ENCODE measurements at places on chromosomes 3 and 15. TPM values are rescaled to one million over a fixed set of nuclear protein-coding genes. Genes with fewer than 3 reads are reported as not detected.

DNA sequence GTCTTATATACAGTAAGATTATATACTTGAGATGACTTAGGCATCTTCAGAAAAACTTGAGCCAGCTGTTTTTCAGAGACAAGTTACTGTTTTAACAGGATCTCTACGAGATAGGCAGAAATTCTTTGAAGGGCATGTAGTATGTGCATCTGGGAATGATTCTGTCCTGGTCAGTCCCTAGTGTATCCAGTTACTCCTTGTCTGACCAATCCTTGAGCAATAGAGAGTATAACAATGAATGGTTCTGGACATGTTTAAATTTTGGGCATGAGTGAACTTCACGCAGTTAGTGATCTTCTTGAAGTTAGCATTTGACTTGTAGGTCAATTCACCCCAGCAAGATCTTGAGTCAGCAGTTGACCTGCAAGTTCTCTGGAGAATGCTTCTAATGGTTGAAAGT, 24.7 kb upstream of the HHLA2 start:
- no peak for DNase-seq

GRCh38 chr3:70726096-70726938, 413.9 kb upstream of the MDFIC2 start:
- DNase-seq = no peak

GRCh38 chr3:40939030-40939740, 260.1 kb upstream of the CTNNB1 start:
- DNase-seq = no peak

DNA sequence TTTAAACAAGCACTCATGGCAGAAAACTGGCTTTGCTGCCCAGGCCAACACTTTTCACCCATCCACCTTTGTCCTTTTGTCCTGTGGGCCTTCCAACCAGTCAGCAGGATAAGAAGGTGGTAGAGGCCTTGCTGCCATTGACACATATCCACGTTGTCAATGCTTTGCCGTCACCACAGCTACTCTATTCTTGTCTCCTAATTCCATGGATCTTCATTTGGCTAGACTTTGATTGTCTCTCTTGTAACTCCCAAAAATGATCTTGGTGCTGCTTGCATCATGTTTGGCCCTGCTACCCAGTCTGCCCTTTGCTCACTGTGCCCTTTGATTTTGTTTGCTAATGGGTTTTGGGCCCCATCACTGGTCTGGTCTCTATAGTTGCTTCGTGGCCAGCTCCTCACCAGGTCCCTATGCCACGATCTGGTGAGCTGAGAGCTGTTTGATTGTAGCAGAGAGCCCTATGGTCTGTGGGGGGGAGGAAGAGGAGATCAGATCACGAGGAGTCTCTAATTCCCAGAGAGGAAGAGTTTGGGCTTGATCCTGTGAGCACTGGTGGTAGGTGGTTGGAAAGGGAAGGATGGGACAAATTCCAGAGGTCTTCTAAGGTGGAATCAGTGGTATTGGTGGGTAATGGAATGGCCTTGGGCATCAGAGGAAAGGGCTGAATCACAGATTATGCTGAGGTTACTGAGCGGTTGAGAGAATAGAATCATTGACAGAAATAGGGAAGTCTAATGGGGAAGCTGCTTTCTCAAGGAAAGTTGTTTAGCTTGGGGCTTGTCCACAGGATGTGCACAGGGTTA, 40.3 kb downstream of the ABHD2 start:
- no peak for DNase-seq

DNA sequence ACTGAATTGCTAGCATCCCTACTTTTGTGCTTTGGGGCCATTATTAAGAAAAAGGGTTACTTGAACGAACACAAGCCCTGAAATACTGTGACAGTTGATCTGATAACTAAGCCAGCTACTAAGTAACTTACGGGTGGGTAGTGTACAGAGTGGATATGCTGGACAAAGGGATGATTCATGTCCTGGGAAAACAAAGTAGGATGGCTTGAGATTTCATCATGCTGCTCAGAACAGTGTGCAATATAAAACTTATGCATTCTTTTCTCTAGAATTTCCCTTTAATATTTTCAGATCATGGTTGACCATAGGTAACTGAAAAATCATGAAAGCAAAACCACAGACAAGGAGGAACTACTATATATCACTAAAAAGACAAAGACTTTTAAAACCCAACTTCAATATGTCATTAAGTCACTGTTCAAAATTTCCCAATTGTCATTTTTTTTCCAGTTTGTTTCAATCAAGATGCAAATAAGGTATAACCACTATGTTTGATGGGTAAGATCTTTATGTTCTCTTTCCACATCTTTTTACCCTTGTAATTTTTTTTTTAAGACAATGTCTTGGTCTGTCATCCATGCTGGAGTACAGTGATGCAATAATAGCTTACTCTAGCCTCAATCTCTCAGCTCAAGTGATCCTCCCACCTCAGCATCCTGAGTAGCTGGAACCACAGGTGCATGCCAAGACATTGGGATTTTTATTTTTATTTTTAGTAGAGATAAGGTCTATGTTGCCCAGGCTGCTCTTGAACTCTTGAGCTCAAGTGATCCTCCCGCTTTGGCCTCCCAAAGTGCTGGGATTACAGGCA, 67.7 kb downstream of the IFT80 start:
- DNase-seq = no peak

- no peak for DNase-seq
Observed at GRCh38 chr3:54622678-54623077, 305.2 kb downstream of the LRTM1 start.

The SLC35G2 gene
- 5.7 TPM for polyA plus RNA-seq

Measured in left lung (tissue), 14 donors.